ENCODE measurements at places on chromosomes 4 and X.

DNA sequence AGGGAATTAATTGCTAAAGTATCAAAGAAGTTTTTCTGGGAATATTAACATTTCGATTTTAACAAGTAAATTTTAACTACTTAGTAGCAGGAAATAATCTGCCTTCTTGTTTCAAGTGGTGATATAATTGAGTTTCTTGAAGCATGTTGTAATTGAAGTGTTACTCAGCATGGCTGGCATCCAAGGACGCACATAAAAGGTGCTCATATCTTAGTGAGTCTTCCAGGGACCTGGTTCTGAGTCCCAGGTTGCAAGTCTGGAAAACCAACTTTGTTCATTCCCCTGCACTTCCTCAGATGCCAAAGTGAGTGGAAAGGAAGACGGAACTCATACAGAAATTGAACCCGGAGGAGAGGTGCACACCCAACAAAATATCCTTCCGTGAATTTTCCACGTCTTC is 399.6 kb downstream of the NLGN4X start:
- no peak for DNase-seq

- DNase-seq = peak; percentile 71
Measured at GRCh38 chr4:138037696-138038095, 204.5 kb downstream of the SLC7A11 start.

DNA sequence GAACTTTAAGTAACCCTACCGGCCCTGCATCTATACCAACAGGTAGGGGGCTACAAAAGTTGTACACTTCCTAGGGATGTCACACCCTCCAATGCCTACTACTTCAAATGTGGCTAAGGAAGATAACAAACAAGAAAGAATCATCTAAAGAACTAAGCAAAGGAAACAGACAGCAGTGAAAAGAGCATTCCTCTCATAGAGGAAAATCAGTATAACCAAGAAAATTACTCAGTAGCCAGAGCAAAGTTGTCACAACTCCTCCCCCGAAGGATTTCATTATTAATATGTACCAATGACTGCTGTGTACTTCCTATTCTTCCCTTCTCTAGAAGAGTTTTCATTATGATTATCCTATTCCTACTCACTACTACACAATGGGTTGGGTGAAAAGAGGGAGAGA is 12.6 kb downstream of the ANKRD17 start:
- DNase-seq = no peak

- no peak for DNase-seq
Measured at GRCh38 chr4:163264934-163265333, 67.5 kb downstream of the NPY1R start.

DNA sequence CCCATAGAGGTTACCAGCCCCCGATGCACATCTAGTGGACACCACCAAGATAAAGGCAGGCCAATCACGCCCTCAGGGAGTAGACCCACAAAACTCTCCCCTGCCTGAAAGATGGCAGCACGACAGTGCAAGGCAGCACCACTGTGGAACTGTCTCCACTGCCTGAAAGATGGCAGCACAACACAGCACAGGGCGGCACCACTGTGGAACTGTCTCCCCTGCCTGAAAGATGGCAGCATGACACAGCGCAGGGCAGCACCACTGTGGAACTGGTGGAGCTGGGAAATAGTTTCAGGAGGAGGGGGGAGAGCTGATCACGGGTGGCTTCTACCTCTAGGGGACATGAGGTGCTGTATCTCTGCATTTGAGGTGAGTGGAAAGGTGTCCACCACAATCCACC is 340.4 kb upstream of the FRG1 start:
- DNase-seq = no peak

GRCh38 chrX:103608306-103608963 is 672 bp downstream of the TCEAL3 start:
- DNase-seq = no peak

- no peak for DNase-seq
Measured at GRCh38 chrX:103949506-103949905, 12.9 kb upstream of the TMSB15B start.

- no peak for DNase-seq
Measured at GRCh38 chr4:8341691-8342090, 72.1 kb downstream of the HTRA3 start.

DNA sequence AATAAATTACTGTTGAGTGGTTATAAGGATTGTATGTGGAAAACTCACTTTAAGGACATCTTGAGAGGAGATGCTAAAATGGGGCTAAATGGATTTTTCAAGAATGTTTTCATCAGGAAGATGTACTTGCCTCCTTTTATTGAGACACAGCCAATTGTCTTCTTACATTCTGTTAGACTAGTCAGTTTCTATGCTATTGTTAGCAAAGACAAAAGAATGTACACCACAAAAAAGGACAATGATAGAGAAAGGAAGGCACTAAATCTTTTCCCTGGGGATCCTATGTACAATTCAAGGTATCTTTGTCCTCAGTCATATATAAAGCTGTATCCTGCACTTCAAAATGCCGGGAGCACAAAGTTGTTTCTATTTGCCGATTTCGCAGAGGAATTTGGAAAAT is 42.6 kb downstream of the TMA16 start:
- no peak for DNase-seq

DNA sequence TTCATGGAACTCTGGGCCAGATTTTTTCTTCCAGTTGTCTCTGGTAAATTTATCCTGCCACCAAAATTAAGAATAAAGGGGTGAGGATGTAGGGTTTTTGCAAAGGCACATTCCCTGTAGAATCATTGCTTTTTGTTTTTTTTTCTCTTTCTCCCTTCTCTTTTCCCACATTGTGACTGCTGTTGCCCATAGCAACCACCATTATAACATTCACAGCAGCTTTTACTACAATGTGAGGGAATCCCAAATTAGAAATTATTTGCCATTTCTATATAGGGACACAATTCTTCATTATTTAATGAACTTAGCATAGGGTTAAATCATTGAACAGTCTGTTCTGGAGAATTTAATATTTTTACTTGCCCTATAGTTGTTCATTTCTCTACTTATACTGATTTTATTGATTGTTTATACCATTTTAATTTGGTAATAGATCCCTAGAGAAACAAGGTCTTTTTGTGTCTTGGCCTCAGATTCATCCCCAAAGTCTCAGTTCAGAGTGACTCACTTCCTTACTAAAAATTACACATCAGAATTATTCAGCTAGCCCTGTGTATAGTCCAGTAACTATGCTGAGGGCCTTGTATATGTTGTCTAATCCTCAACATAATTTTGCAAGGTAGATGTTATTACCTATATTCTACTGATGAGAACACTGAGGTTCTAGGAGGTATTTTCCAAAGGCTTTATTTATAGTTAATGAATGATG is 80.8 kb upstream of the ANK2 start:
- DNase-seq = peak; percentile 35

- no peak for DNase-seq
Measured at GRCh38 chr4:184350213-184350817, 124.0 kb downstream of the IRF2 start.

DNA sequence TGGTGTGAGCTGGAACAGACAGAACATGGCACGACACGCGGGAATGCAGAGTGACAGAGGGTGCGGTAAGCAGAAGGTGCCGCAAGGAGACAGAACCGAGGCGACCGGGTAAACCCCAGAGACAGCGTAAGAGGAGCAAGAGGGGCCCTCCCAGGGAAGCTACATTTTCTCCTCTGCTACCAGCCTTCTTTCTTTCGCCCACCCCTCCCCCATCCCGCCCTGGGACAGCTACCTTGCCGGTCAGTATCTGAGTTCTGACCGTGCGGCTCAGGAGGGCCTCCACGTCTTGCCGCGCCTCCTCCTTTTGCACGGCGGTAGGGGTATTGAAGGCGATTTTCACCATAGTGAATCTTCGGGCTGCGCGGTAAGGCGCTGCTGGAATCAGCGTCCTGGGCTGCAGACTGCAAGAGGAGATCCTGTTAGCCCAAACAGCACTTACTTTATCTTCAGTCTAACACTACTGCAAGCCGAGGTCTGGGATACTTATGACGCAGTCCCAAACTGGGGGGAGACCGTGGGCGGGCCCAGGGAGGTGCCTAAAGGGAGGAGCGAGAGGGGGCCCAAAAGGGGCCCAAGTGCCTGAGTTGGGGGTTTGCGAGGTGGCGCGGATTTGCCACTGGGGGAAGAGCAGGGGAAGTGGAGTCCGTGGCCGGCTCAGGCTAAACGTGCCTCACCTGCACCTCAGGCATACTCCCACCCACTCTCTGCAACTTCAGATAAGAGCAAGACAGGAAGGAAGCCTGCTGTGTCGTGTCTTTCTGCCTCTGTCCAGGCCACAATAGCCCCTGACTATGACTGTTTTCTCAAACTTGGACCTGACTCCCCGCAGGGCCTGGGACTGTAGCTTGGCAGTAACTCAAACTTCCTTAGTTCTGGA is at the start of gene ITM2A:
ITM2A (minus strand) TSS at position 462 of the 877 bp plus-strand sequence; CDS start at position 343, 119 bp downstream.
- DNase-seq = peak; percentile 2

- no peak for DNase-seq
Measured at GRCh38 chr4:19835429-19835828, 416.3 kb upstream of the SLIT2 start.

- peak; percentile 46 for DNase-seq
Measured at GRCh38 chr4:184441461-184442313, 32.7 kb downstream of the IRF2 start.

- DNase-seq = no peak
Measured at GRCh38 chr4:7180938-7181337, 11.4 kb upstream of the SORCS2 start.

DNA sequence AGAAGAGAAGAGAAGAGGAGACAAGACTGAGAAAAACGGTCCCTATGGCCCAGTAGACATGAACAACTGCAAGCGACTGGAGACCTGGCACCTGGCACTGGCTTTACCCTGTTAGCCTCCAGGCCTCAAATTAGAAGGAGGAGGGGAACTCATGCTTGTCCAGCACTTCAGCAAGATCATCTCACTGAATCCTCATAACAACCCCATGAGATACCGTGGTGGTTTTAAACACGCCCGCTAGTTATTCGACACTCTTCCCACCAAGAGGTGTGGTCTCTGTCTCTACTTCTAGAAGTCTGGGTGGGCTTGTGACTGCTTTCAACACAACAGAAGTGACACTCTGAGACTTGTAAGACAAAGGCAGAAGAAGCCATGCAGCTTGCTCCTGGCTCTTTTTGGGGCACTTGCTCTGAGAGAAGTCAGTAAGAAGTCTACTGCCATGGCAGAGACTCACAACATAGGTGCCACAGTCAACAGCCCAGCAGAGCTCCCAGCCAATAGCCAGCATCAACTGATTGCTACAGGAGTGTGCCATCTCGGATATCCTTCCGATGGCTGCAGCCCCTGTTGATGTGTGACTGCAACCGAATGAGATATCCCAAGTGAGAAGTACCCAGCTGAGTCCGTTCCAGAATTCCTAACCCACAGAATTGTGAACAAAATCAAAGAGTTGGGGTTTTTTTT is 34.0 kb upstream of the BCOR start:
- DNase-seq = no peak

- DNase-seq = no peak
Measured at GRCh38 chr4:141376769-141377168, 156.1 kb downstream of the ZNF330 start.

DNA sequence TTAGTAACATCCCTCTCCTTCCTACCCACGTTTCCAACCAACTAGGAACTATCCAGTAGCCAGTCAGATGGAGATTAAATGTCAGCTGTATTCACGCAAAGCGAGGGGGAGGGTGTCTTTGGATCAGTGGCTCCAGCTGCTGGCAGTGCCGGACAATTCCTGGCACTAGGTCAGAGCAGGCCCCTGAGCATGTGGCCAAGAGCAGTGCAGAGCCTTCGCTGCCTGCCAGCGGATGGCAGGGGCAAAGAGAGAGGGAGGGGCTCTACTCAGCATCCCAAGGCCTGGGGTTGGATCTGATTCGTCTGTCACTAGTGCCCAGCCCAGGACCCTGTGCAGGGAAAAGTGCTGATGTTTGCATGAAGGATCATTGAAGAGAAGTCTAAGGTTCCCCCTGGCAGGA is 28.7 kb upstream of the JAKMIP1 start:
- no peak for DNase-seq

GRCh38 chr4:82913305-82913704 is 12.8 kb downstream of the THAP9 start:
- no peak for DNase-seq

DNA sequence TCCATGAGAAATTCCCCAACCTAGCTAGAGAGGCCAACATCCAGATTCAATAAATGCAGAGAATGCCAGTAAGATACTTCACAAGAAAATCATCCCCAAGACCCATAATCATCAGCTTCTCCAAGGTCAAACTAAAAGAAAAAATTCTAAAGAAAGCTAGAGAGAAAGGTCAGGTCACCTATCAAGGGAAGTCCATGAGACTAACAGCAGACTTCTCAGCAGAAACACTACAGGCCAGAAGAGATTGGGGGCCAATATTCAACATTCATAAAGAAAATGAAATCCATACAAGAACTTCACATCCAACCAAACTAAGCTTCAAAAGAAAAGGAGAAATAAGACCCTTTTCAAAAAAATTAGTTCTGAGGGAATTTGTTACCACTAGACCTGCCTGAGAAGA is 118.8 kb upstream of the ANXA10 start:
- no peak for DNase-seq

DNA sequence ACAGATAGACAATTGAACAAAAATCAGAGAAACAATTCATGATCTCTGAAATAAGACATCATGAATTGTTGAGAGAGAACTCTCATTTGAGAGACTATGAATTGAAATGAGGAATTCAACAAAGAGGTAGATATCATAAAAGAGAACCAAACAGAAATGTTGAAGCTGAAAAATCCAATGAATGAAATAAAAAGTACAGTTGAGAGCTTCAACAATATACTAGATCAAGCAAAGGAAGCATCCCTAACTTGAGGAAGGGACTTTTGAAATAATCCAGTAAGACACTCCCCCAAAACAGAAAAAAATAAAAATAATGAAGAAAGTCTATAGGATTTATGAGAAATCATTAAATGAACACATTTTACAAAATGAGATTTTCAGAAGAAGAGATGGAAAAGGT is 310.0 kb upstream of the PCDH10 start:
- no peak for DNase-seq

DNA sequence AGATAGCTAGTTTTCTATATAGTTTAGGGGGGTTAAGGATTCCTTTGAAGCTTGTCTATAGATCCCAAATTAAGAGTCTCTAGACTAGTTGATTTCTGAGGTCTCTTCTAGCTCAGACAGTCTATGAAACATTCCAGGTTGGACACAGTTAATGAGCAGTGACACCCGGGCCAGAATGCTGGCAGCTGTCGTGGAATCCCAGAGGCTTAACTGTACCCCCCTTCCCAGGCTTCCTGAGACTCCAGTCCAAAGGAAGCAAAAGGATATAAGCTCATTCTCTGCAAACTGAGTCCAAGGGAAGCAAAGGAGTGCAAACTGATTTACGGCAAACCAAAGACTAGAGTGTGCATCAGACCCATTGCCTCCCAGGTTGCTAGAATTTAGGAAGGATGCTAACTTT is 62.9 kb downstream of the DCX start:
- DNase-seq = no peak

- DNase-seq = no peak
Measured at GRCh38 chr4:124487651-124488050, 224.9 kb downstream of the ANKRD50 start.
